ENCODE measurements at places on chromosomes 7 and 10. TPM values are rescaled to one million over a fixed set of nuclear protein-coding genes. Genes with fewer than 3 reads are reported as not detected.

Gene SMKR1
- not detected for total RNA-seq

- no peak overlapping the region for H3K4me3 ChIP-seq
- H3K36me3 ChIP-seq = no peaks in the 10 kb centered on the region
These were observed 17.8 kb upstream of the CCDC3 start for GRCh38 chr10:13019280-13019679.

Gene ADAMTS14
- total RNA-seq = 1.8 TPM

Gene C10orf105
- total RNA-seq = 0.15 TPM

DNA sequence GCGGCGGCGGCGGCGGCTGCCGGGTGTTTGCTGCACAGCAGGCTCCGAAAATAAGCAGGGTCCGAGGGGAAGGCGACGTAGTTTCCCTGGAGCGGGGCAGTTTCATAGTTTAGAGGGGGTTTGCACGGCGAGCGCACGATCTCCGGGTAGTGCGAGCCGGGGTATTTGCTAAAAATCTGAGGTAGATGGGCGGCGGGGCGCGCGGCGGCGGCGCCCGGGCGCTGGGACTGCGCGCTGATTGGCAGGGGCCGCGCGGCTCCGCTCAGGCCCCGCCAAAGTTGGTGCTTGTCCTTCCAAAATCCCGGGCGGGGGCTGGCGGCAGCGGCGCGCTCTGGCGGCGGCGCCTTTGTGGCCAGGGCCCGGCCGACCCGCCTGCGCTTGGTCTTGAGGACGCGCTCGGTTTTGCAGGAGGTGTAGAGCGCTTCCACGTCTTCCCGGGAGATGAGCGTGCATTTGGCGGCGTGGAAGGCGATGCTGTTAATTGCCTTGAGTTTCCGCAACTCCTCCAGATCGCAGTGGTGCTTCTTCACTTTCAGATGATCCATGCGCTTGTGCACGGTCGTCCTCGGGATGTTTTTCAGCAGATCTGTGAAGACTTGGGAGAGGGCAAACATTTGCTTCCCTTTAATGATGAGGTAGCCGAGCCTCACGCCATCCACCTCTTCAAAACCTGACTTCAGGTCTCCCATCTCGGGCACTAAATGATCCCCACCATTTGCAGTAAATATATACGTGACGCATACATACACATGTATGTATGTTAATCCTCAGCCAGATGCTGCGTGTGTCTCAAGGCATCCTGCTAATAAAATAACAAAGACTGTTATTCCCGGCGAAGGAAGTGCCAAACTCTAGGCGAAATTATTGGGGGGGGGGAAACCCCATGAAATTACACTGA, 8.1 kb downstream of the SKIDA1 start:
- peak overlapping the region; percentile 67 for H3K4me3 ChIP-seq
- peak overlapping the region; percentile 62 for H3K27ac ChIP-seq
- peak; percentile 63 for DNase-seq
- H3K27me3 ChIP-seq = no peaks in the 10 kb centered on the region

- H3K27ac ChIP-seq = peak overlapping the region; percentile 37
- no peak overlapping the region for H3K4me3 ChIP-seq
- H3K36me3 ChIP-seq = no peaks in the 10 kb centered on the region
- DNase-seq = peak; percentile 45
These were observed 163.8 kb downstream of the ELMO1 start for GRCh38 chr7:37284805-37285231.

DNA sequence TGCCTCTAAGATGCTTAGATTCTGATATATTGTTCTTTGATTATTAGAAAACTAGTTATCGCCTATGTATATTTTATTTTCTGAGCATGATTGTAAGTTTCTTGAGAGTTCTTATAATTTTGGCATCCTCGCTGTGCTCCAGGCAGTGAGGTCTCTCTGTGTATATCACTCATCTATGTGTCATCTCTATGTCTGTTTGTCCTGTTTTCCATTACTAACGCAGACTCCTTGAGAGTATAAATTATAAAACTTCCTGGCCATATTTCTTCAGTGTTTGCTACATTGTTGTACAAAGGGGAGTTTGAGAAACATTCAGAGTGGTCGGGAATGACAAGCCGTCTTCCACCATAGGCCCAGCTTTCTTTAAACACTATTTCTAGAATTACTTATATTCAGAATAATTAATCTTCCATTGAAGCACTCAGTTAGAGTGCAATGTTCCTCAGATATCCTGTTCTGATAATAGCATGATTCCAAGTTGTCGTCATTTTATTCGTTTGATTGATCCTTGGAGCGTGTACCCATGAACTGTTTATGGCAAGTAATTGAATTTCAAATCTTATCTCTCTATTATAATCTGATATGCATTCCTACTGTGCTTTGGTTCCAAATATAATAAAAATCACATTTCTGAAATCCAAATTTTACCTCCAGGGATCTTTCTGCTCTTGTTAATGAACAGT, 206.6 kb downstream of the BAMBI start:
- H3K4me1 ChIP-seq = peaks cover 5% of the 10 kb centered on the region
- no peaks in the 10 kb centered on the region for H3K27me3 ChIP-seq
- no peak overlapping the region for H3K4me3 ChIP-seq
- H3K27ac ChIP-seq = no peak overlapping the region

DNA sequence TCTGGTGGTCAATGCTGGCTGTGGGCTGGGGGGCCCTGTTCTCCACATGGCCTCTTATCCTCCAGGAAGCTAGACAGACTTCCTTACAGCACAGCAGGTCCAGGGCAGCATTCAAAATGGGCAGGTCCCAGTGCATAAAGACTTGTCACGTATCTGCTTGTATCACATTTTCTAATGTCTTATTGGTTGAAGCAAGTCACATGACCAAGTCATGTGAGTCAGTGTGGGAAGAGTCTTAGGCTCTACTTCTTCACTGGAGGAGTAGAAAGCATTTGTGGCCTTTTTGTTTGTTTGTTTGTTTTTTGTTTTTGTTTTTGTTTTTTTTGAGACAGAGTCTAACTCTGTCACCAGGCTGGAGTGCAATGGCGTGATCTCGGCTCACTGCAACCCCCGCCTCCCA, 104.7 kb downstream of the COL13A1 start:
- no peak overlapping the region for H3K27ac ChIP-seq
- no peak for DNase-seq
- no peaks in the 10 kb centered on the region for H3K27me3 ChIP-seq
- no peak overlapping the region for H3K4me3 ChIP-seq
- H3K4me1 ChIP-seq = peaks cover 5% of the 10 kb centered on the region
- H3K36me3 ChIP-seq = no peaks in the 10 kb centered on the region

GRCh38 chr10:6950133-6950532, 370.1 kb upstream of the PRKCQ start:
- no peak overlapping the region for H3K27ac ChIP-seq
- no peaks in the 10 kb centered on the region for H3K27me3 ChIP-seq
- DNase-seq = no peak
- H3K36me3 ChIP-seq = no peaks in the 10 kb centered on the region
- no peaks in the 10 kb centered on the region for H3K4me1 ChIP-seq

GRCh38 chr10:110501142-110501937, 3.6 kb downstream of the DUSP5 start:
- peaks cover 85% of the 10 kb centered on the region for H3K4me1 ChIP-seq
- H3K27me3 ChIP-seq = no peaks in the 10 kb centered on the region
- H3K27ac ChIP-seq = peak overlapping the region; percentile 76

Gene TRUB1
- 68.0 TPM for total RNA-seq

Gene ANKRD7
- total RNA-seq = not detected

Gene SEMA3C
- 46.7 TPM for total RNA-seq

GRCh38 chr7:38142736-38143135, 35.3 kb upstream of the STARD3NL start:
- H3K27ac ChIP-seq = no peak overlapping the region
- H3K4me1 ChIP-seq = no peaks in the 10 kb centered on the region

DNA sequence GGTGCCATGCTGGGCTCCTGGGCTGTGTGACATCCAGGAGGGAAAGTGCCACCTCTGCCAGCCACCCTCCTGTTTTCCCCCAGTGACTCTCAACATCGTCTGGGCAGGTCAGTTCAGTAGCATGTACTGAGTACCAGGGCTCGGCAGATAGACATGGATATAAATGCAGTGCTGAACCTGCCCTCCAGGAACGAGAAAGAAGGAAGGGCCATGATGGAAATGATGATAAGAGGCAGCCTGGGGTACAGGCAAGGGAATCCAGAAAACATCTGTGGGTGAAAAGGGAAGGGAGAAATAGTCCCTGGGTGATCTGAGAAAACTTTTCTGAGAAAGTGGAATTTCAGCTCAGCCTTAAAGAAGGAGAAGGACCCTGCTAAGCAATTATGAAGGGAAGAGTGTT, 12.1 kb downstream of the CNNM1 start:
- DNase-seq = no peak
- no peaks in the 10 kb centered on the region for H3K4me1 ChIP-seq
- H3K4me3 ChIP-seq = no peak overlapping the region
- no peaks in the 10 kb centered on the region for H3K27me3 ChIP-seq

GRCh38 chr7:70654979-70655378, 477.0 kb upstream of the GALNT17 start:
- H3K27ac ChIP-seq = no peak overlapping the region
- no peak for DNase-seq
- no peaks in the 10 kb centered on the region for H3K36me3 ChIP-seq

- peak overlapping the region; percentile 80 for H3K27ac ChIP-seq
- no peak overlapping the region for H3K4me3 ChIP-seq
- peaks cover 26% of the 10 kb centered on the region for H3K4me1 ChIP-seq
- no peaks in the 10 kb centered on the region for H3K27me3 ChIP-seq
- H3K36me3 ChIP-seq = peaks cover 6% of the 10 kb centered on the region
- peak; percentile 59 for DNase-seq
These were observed 45.4 kb downstream of the CHST3 start for GRCh38 chr10:72009425-72010081.

DNA sequence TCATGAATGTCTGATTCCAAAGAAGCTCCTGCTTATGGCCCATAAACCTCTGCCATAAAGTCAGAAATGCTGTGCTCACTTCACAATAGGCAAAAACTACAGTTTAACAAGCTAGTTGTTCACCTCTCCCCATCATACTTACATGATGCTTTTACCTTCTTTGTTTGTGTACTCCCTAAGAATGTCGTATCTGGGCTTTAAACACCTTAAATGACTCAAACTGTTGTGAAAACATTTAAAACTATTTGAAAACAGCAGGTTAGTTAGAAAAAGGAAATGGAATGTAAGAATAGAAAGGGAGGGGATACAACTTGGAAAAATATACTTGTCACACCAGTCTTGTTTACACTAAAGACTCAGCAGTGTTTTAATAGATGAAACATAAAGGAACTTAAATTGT, 128.2 kb upstream of the AGR3 start:
- H3K27me3 ChIP-seq = no peaks in the 10 kb centered on the region
- H3K4me3 ChIP-seq = no peak overlapping the region

DNA sequence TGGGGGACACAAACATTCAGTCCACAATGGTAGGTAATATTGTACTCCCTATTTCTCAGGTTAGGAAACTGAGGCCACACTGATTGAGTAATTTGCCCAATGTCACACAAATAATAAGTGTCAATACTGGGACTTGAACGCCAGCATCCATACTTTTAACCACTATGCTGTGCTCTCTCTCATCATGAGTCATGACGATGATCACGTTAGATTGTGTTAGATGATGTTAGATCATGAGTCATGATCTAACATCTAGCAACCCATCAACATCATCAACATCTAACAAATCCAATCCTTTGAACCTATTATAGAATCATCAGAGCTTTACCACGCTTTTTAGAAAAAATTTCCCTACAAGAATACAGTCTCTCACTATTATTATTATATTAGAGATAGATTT, 28.1 kb upstream of the HERPUD2 start:
- H3K36me3 ChIP-seq = no peaks in the 10 kb centered on the region
- no peaks in the 10 kb centered on the region for H3K27me3 ChIP-seq
- DNase-seq = no peak
- no peaks in the 10 kb centered on the region for H3K4me1 ChIP-seq
- H3K27ac ChIP-seq = no peak overlapping the region

DNA sequence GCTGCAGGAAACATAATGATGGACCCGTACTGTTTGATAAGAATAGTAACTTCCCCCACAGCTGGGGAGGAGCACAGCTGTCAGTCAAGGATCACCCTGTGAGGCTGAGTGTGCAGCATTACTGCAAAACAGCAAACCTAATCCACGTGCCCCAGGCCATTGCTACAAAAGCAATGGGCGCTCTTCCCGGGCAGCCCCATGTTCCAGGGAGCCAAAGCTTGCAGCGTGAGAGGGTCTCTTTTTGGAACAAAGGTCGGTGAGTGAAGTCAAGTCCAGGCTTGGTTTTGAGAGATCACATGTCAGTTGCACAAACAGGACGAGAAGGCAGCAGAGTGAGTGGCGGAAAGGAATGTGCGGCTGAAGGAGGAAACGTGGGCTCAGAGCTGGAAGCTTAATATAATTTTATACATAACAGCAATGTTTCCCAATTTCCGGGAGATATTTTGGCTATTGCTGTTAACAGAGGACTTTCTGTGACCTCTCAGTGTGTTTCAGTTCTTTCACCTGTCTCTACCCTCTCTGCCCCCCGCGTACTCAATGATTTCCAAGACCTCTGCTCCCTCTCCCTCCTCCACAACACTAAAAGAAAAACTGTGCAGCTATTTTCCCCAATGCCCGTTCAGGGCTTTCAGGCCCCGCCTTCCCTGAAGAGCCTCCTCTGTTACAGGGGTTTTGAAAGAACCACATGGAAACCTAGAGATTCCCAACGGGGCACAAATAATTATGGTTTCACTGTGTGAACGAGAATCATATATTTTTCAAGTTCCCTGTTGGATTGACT, 128.9 kb downstream of the MTPAP start:
- no peaks in the 10 kb centered on the region for H3K36me3 ChIP-seq
- H3K4me3 ChIP-seq = no peak overlapping the region
- H3K4me1 ChIP-seq = peaks cover 31% of the 10 kb centered on the region
- H3K27me3 ChIP-seq = no peaks in the 10 kb centered on the region
- peak overlapping the region; percentile 32 for H3K27ac ChIP-seq

Gene ELFN1
- 0.11 TPM for total RNA-seq

Gene BTBD16
- total RNA-seq = not detected

Gene ATP6V0A4
- 1.9 TPM for total RNA-seq

GRCh38 chr10:48623607-48624132, 18.8 kb upstream of the ARHGAP22 start:
- no peaks in the 10 kb centered on the region for H3K4me1 ChIP-seq
- no peak overlapping the region for H3K4me3 ChIP-seq
- DNase-seq = no peak
- no peaks in the 10 kb centered on the region for H3K36me3 ChIP-seq
- no peak overlapping the region for H3K27ac ChIP-seq

- DNase-seq = no peak
- peaks cover 4% of the 10 kb centered on the region for H3K36me3 ChIP-seq
- H3K4me1 ChIP-seq = peaks cover 64% of the 10 kb centered on the region
- peak overlapping the region; percentile 66 for H3K27ac ChIP-seq
- H3K4me3 ChIP-seq = no peak overlapping the region
These were observed 3.6 kb downstream of the SEC23IP start for GRCh38 chr10:119896061-119896655.

Gene GPER1
- total RNA-seq = 24.1 TPM

DNA sequence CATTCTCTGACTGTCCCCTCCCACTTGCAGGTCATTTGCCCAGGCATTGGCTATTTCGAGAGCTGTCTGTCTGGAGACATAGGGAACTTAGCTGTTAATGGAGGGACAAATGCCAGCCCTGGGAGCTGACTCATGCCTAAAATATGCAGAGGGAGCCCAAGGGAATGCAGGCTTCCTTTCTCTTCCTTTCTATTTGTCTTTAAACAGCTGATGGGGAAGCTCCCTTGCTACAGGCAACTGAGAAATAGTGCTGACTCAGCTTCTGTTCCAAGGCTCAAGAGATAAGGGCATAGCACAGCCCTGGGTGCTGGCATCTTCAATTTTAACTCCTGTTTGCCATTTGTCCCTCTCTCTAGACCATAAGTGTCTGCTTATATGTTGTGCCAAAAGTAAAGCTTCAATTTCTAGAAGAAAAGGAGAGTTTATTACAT, 82.7 kb upstream of the C1GALT1 start:
- no peak overlapping the region for H3K27ac ChIP-seq
- DNase-seq = no peak
- peaks cover 18% of the 10 kb centered on the region for H3K4me1 ChIP-seq
- no peaks in the 10 kb centered on the region for H3K27me3 ChIP-seq
- H3K36me3 ChIP-seq = no peaks in the 10 kb centered on the region

Gene UCMA
- not detected for total RNA-seq
